ENCODE measurements at places on chromosomes 5 and 9.

DNA sequence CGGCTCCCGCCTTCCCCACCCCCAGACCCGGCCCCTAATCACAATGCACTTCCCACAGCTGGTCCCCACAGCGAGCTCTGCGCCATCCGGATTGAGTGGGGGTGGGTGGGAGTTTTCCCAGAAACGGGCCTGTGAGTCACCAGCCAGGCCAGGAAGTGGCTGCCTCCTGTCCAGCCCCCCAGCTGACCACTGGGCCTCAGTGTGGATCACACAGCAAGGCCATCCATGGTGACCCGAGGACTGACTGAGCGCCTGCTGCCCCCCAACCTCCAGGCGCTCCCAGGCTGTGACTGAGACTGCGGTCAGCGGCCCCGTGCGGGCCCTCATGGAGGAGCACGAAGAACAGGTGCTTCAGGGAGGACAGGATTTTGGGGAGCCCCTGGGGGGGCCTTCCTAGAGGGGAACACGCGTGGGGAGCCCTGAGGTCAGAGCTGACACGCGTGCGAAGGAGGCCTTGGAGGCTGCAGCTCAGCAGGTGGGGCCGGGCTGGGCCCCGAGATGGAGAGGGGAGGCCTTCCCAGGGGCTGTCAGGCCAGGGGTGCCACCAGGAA lies 48.3 kb upstream of the EGFL7 start:
- DNase-seq: no peak

- no peak for DNase-seq
Observed at GRCh38 chr5:72508241-72509170, 1.3 kb upstream of the ZNF366 start.

DNA sequence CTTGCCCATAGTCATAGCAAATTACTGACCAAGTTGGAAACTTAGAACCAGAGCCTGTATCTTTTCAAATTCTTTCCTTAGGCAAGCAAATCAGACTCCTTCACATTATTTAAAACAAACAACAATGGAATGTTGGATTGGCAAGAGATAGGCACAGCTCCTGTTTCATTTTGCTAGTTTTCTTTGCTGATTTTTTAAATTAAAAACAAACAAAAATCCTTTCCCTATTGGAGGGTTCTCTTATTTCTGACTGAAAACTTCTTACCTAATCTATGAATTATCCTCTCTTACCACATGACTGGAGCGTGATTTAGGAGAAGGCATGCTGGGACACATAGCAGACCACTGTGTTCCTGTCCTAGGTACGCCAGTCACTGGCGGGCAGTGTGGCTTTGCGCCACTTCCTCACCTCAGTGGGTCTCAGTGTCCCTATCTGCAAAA lies 63.0 kb downstream of the TTC39B start:
- no peak for DNase-seq

DNA sequence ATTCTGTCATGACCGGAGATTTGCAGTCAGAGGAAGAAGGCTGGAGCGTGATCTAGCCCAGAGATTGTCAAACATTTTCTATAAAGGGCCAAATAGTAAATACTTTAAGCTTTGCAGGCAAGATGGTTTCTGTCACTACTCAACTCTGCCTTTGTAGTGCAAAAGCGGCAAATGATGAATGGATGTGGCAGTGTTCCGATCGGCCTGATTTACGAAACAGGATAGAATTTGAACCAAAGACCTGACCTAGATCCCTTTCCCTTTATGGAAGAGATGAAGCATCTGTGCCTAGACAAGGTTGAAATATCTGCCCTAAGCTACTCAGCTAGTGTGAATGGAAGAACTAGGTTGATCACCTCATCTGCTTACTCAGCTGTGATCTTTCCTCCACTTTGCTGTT lies 209.5 kb downstream of the YTHDC2 start:
- DNase-seq: no peak
